ENCODE measurements at places on chromosomes 3 and 15.
A peak's percentile ranks its signal among the peaks of the same experiment; 100 is the strongest.

DNA sequence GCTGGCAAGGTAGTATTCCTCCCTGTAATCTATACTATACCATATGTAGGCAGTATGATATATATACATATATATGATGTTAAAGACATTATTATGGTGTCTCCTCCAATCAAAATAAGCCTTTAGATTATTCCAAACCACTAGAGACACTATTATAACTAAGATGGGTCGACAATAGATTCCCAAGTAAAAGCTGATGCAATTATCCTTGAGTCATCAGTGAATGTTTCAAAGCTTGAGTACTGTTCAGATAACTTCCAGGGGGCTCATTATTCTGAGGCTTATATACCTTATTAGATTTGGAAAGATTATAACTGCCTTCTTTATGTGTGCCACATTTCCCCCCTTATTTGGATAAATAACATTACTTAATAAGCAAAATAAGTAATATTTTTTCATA lies 11.9 kb upstream of the C3orf38 start:
- no peak for DNase-seq

- DNase-seq, result no peak
These were observed 132.6 kb downstream of the CHDH start for GRCh38 chr3:53713626-53714025.

DNA sequence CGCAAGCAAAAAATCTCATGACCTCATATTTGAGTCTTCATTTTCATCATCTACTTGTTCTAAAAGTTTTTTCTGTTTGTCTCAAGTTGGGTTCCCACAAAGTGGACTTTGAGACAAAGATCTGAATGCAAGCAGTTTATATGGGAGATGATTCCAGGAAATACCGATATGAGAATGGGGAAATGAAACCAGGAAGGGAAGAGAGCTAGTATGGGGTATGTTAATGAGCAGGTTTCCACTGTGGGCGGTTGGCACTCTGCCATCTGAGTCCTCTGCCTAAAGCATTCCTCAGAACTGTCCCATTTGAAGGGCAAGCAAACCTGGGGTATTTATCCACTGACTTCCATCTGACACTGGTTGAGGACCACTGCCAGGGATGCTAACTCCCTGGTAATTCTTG lies 8.8 kb downstream of the ADPRH start:
- no peak for DNase-seq

- DNase-seq, result no peak
These were observed 2.9 kb downstream of the SLC22A13 start for GRCh38 chr3:38268522-38268921.

- DNase-seq, result no peak
These were observed 60.1 kb upstream of the DAZL start for GRCh38 chr3:16665282-16665741.

- no peak for DNase-seq
These were observed 14.8 kb downstream of the EXD1 start for GRCh38 chr15:41215708-41216107.

DNA sequence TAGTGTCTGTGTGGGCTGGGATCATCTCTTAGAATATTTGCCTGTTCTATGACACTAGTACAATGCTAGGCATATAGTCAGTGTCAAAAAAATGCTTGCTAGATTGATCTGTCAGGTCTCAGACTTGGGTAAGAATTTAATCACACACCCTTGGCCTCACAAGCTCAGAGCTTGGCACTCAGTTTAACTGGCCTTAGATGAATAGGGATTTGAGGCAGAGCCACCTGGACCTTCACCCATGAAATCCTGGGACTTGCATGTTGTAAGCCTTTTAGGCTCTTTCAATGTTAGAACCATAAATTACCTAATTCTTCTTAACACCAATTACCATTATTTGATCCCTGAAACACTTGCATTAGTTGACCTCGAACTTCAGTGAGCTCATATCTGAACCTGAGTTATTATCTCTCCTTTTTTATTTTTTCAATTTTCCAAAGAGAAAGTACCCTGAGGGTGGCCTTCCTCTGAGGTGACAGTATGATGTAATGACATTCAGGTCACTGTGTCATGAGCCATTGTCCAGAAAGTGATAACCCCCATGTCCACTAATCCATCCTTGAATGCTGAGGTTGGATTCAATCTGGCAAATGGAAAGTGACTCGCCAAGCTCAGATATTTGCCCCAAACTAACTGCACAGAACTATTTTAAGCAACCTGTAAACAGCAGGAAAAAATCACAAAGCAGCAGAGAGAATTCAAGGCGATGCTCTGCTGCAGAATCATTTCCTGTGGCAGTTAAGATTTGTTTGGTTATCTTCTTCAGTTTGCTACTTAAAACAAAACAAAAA lies 615.2 kb upstream of the NR2F2 start:
- no peak for DNase-seq

- DNase-seq, result no peak
These were observed 454.6 kb downstream of the FOXP1 start for GRCh38 chr3:71128961-71129360.

DNA sequence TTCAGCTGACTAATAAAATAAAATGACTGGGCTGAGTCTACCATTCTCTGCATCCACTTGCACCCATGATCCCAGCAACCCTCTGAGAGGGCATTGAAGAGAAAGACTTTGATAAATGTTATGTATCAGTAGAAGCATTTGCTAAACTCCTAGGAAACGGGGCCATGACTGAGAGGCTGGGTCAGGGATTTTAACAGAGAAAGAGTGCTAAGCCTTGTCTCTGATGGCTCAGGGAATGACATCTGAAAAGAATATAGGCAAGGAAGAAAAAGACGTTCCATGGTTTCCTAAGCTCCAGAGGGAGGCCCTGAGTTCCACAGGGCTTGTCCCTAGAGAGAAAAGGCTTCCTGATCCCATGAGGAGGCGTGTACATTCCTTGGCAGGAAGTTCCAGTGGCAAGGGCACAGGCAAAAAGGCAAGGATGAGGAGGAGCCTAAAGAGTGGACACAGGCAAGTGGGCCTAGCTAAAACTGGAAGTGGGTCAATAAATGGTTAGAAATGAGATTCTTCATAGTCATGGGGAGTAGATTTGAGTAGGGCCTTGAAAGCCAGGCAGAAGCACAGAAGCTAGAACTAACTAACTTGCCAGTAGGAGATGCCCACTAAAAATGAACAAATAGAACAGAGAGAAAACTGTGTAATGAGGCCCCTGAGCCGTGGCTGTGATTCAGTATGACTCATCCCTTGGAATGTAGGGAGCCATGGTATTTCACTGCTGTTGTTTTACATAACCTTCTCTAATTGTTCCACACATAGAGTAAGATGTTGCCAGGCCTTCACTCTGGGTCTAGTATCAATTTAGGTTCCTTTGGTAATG lies 44.9 kb upstream of the MANF start:
- peak; percentile 14 for DNase-seq

GRCh38 chr3:58215317-58216025 lies 4.7 kb upstream of the DNASE1L3 start:
- DNase-seq, result no peak

DNA sequence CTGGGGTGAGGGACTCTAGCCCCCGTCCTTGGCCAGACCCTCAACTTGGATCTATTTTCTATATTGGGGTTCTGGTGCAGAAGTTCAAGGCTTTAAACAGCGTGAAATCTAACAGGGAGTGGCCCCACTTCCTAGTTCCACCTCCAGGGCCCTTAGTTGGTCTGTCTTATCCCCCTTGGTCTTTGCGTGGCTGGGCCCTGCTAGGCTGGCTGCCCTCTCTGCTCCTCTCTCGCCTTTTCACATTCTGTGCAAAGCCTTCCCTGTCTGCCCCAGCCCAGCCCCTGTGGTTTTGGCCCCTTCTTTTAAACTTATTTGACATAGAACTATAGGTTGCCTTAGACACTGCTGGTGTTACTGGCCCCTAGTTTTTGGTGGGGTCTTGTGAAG lies 5.6 kb downstream of the PPCDC start:
- DNase-seq, result no peak
